Cardiac fibroblast (primary cell): ENCODE measurements at places on chromosomes 3 and 15.

- no peak for DNase-seq
These were observed 28.0 kb upstream of the TIMP4 start for GRCh38 chr3:12186515-12187286.

DNA sequence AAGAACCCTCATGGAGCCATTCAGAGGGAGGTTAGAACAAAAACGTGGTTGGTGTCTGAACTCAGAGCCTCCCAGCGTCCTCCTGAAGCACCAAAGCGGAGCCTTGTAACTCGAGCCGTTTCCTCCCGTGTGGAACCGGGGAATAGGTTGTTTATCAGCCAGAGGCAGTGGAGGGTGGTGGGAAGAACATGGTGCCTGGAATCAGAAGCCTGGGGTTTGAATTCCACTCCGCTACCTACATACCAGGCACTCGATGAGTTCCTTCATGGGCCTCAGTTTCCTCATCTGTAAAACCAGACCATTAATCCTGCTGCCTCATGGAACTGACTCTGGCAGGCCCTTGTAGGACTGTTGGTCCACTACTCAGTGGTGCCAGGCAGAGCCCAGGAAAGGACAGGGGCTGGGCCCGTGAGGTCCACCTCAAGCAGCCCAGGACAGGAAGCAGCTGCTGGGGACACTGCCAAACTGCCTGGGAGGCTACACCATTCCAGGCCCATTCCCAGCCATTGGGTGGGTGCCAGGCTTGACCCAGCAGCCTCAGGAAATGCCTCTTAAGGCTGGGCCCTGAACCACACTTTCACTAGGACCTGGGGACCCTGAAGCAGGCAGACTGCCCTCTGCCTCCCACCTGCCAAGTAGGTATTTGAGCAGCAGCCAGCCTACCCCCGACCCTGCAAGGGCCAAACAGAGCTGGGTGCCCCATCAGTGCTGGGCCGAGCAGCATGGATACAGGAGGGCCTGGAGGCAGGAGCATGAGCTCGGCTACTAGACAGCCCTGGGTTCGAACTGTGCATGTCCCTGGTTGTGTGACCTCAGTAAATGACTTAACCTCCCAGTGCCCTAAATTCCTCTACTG is 33.4 kb downstream of the PRKCD start:
- peak; percentile 76 for DNase-seq

- DNase-seq, result no peak
These were observed 105.2 kb downstream of the CHCHD4 start for GRCh38 chr3:14019459-14019858.

DNA sequence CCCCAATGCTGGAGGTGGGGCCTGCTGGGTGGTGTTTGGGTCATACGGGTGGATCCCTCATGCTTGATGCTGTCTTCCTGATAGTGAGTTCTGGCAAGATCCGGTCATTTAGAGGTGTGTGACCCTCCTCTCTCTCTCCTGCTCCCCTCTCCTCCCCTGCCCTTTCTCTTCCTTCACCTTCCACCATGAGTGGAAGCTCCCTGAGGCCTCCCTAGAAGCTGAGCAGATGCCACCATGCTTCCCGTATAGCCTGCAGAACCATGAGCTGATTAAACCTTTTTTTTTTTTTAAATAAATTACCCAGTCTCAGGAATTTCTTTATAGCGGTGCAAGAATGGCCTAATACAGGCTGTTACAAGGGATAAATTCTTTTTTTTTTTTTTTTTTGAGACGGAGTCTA is 36.3 kb upstream of the IQSEC1 start:
- DNase-seq, result no peak

GRCh38 chr3:15206662-15207576 is 873 bp downstream of the CAPN7 start:
- DNase-seq, result peak; percentile 52

DNA sequence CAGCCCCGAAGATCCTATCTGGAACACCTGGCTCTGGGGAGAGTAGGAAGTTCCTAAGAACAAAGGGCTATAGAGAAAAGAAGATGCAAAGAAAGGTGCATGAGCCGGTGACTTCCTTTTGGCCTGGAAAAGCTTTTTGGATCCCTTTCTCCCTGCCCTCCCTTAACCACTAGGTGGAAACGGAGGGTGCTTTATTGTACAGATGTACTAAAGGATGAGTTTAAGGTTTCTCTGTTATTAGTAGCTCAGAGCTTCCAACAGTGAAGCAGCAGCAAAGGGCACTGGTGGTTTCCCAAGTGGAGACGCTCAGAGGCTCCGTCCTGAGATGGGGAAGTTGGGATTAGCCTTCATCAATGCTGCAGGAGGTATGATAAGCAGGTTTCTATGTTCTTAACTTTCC is 5.9 kb upstream of the ADGRG7 start:
- DNase-seq, result peak; percentile 48

GRCh38 chr15:60766391-60767128 is 287.6 kb upstream of the ICE2 start:
- DNase-seq, result no peak

- no peak for DNase-seq
These were observed 1.6 kb upstream of the TXNRD3 start for GRCh38 chr3:126656371-126657134.

- DNase-seq, result no peak
These were observed 387.5 kb downstream of the NLGN1 start for GRCh38 chr3:173785004-173785403.

GRCh38 chr3:102451543-102451942 is 16.7 kb downstream of the ZPLD1 start:
- DNase-seq, result no peak
